ENCODE measurements at places on chromosomes 16 and 17. TPM values are rescaled to one million over a fixed set of nuclear protein-coding genes. Genes with fewer than 3 reads are reported as not detected.

Gene CA4
- not detected for total RNA-seq

Gene SHBG
- 1.4 TPM for total RNA-seq

Gene USP6
- total RNA-seq, result 0.86 TPM

DNA sequence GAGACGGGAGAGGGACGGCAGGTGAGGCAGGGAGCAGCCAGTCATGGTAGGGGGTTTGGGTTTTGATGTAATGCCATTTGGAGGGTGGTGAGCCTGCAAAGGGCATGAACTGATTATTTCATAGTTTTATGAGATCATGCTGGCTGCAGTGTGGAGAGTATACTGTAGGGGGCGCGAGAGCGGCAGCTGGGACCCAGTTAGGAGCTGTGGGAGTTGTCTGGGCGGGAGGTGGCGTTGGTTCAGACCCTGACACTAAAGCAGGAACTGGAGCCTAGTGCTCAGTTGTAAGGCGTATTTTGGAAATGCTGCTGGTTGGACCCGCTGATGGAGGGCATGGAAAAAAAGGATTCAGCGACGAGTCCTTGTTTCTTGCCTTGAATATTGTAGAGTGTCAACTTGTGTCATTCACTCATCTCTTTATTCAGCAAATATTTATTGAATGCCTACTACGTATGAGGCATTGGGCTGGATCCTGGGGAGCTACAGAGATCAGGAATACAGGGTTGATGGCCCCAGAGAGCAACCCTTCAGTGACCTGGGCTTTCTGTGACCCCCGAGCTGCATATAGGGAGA lies 23.7 kb upstream of the KDM8 start:
- peak; percentile 16 for DNase-seq

DNA sequence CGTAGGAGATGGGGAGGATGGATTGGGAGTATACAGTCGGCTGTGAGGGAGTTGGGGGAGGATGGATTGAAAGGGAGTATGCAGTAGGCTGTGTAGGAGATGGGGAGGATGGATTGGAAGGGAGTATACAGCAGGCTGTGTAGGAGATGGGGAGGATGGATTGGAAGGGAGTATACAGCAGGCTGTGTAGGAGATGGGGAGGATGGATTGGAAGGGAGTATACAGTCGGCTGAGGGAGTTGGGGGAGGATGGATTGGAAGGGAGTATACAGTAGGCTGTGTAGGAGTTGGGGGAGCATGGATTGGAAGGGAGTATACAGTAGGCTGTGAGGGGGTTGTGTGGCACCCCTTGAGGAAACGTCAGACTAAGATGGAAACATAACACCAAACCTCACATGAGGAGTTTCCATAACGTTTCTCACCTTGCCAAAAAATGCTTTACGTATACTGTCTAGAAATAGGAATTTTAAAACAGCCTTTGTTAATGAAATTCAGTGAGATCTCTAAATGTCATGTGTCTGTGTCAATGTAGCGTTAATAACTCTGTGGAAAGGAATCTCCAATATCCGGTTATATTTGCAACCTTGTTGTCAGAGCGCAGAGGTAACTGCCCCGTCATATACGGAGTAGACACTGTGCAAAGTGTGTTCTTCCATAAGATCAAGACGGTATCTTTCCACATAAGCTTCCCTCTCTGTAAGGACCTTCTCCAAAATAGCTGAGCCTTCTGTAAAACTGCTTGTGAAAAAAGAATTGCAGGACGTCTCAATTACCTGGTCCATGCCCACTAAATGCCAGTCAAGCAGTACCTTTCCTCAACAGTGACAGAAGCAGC lies 6.3 kb upstream of the VPS53 start:
- no peak for DNase-seq

DNA sequence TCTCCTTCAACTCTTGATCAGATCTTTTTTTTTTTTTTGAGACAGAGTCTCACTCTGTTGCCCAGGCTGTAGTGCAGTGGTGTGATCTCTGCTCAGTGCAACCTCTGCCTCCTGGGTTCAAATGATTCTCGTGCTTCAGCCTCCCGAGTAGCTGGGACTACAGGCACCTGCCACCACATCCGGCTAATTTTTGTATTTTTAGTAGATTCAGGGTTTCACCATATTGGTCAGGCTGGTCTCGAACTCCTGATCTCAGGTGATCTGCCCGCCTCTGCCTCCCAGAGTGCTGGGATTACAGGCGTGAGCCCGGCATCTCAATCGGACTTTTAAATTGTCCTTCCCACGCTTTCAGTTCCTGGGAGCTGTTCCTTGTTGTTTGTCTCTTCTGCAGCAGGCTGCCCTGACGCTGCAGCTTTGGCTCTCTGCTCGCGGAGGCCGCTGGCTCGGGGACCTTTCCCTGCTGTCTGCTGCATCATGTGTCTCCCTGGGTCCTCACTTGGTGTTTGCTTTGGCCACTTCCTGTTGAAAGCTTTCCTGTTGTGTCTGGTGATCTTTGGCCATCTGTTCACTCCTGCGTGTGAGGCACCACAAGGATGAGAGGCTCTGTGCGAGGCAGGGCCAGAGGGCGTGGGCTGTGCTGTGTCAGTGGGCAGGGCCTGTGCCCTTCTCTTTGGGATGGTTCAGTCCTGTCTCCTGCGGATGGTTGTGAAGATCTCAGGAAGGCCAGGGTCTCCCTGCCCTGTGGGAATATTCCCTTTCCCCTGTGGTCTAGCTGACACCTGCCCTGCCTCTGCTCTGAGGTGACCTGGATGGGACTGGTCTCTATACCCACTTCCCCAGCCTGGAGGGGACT lies 18.4 kb upstream of the CAPN15 start:
- DNase-seq, result no peak
